ENCODE measurements at places on chromosomes 5 and 9.

- no peak for DNase-seq
Measured at GRCh38 chr5:179267071-179267670, 78.1 kb downstream of the ADAMTS2 start.

DNA sequence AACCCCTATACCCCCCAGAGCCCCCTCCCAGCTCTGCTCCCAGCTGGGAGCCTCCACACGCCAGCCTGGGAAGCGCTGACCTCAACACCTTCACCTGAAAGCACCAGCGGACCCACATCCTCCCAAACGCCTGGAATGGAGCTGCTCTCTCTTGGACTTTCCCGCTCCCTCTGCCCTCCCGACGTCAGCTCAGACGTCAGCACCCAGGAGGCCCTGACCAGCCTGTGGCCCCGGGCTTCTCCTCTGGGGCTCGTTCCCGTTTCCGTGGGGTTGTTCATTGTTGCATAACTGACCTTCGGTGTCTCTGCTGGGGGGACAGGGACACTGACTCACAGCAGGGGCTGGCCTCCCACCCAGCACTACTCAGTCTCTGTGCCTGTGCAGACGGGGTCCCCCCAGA lies 35.0 kb upstream of the SLC6A3 start:
- no peak for DNase-seq

DNA sequence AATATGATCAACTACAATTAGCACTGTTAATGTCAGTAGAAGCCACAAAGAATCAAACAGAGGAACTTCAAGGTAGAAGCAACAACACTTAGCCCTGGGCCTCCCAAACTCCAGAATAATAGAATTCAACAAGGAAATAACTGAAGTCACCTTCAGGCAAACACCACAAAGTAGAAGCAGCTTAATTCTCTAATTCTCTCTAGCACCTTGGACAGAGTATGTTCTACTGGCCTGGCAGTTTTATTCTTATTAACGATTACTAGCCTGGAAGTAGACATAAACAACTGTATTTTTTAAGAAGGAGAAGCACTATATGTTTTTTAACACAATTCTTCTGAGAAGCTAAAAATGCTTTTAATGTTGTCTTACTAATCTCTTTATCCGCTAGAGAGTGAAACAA lies 911.9 kb downstream of the DTWD2 start:
- no peak for DNase-seq

- DNase-seq, result no peak
Measured at GRCh38 chr9:81999806-82000205, 11.2 kb downstream of the SPATA31D1 start.

- no peak for DNase-seq
Measured at GRCh38 chr5:97131921-97132320, 10.5 kb downstream of the LIX1 start.

DNA sequence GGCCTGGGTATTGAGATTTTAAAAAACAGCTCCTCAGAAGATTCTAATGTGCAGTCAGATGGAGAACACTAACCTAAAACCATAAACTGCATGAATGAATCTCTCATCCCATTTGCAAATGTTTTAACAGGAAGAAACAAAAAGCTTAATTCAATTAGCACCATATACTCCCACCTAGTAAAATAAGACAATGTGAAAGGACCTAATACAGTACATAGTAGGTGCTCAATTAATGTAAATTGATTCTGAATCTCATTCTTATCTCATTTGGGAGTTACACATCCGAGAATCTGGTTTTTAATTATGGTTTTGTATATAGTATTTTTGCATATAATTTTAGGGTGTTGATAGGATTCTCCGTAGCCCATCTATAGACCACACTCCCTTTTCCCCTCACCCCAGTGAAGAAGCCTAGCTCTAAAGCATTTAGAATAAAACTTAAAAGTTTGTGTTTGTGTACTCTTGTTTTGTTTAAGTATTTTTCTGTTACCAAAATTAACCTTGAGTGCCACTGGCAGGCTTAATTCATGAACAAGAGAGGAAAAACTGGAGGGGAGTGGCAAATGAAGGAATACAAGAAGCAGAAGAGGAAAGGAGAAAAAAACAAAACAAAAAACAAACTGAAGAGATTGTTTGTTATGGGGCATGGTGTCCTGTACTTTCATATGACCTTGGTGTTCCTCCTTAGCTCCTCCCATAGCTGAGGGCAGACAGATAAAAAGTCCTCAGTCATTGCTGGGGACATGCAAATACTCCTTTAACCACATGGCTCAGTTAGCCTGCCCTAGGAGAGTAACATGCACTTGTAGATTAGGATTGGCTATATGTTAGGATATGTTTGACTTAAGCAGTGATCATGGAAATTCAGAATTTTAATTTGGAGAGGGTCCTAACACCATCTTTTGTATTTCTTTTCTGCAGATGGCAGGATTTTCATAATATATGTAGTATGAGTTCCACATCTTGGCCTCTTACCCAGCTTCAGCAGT lies 1.2 kb downstream of the RNF14 start:
- DNase-seq, result peak; percentile 21

DNA sequence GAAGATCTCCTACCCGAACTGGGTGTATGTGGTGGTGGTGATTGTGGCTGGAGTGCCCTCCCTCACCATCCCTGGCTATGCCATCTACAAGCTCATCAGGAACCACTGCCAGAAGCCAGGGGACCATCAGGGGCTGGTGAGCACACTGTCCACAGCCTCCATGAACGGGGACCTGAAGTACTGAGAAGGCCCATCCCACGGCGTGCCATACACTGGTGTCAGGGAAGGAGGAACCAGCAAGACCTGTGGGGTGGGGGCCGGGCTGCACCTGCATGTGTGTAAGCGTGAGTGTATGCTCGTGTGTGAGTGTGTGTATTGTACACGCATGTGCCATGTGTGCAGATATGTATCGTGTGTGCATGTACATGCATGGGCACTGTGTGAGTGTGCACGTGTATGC lies 3.5 kb upstream of the SLC6A18 start:
- no peak for DNase-seq

DNA sequence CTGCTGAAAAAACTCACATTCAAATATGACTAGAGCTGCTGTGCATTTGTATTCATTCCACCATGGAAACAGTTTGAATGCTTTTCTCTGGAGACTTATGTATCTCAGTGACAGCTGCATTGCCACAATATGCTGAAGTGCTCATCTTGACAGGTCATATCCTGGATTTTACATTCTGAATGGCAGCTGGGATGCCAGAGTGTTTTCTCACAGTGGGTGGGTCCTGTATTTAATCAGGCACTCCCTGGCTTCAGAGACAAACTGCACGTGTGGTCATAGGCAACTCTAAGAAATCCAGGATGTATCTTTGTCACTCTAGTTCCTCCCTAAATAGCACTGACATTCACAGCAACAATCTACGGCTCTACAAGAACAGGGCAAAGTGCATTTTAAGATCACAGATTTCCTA lies 75.6 kb downstream of the ST8SIA4 start:
- peak; percentile 15 for DNase-seq

DNA sequence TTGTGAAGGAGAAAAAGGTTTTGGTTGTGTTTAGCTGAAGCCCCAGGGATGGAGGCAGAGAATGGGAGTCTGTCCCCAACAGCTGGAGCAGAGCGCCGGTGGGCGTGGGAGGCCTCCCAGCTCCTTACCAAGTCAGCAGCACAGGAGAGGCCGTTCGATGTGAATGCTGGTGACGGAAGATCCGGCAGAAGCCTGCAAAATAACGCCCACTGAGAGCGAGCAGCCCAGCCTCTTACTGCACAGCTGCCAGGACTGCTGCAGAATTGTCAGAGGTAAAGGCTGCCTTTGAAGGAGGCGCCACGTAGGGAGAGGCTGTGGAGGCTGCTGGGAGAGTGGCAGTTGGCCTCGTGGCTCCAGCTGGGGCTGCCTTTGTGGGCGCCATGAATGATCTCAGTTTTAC lies 26.2 kb downstream of the ANGPTL2 start:
- DNase-seq, result no peak

DNA sequence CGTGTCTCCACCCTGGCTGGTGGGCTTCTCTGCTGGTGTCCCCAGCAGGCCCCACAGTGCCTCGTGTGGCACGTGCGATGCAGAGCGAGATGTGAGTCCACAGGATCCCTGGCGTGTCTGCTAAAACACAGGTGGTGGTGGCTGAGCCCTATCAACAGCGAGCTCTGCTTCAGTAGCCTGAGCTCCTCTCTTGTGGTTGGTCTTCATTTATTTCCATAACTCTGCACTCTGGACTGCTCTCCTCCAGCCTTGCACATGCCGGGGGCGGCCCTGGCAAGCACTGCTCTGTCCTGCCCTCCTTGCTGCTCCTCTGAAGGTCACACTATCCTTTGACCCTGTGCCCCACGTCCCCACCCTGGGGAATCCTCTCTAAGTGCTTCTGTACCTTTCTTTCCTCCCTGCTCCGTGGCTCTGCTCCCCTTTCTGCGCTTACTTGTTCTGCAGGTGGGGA lies 59.2 kb downstream of the NSUN2 start:
- no peak for DNase-seq

DNA sequence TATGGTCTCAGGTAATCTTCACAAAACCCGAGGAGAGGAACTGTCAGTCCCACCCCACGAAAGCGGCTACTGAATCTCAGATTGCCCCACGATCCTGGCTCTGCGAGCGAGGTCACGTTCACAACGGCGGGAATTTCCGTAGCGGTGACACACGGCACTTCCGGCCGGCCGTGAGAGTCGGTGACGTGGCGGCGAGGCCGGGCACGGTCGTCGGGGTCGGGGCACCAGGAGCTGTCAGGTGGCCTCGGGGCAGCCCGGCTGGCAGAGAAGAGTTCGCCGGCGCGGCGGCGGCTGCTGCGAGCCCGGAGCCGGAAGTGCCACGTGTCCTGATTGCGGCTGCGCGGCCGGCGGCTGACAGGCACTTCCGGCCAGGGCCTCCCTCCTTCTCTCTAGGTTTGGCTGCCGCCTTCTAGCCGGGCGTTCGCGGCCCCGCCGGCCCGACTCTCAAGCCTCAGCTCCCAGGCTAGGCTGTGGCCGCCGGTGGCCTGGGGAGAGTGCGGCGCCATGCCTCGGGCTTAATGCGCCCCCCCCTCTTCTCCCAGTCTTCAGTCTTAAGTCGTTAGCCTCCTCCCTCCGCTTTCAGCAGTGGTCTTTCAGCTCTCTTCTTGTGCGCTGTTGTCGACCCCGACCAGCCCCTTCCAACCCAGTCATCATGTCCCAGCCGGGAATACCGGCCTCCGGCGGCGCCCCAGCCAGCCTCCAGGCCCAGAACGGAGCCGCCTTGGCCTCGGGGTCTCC lies at the start of gene SEC24A:
TSS of gene SEC24A (plus strand) at position 361 of the 738 bp plus-strand sequence. CDS start at position 653, 292 bp downstream.
- DNase-seq, result peak; percentile 69

GRCh38 chr5:4553978-4554377 lies 586.2 kb upstream of the ADAMTS16 start:
- no peak for DNase-seq

- DNase-seq, result no peak
Measured at GRCh38 chr5:83441747-83442146, 29.8 kb upstream of the VCAN start.

GRCh38 chr9:130537346-130538050 lies 41.9 kb upstream of the FUBP3 start:
- no peak for DNase-seq

DNA sequence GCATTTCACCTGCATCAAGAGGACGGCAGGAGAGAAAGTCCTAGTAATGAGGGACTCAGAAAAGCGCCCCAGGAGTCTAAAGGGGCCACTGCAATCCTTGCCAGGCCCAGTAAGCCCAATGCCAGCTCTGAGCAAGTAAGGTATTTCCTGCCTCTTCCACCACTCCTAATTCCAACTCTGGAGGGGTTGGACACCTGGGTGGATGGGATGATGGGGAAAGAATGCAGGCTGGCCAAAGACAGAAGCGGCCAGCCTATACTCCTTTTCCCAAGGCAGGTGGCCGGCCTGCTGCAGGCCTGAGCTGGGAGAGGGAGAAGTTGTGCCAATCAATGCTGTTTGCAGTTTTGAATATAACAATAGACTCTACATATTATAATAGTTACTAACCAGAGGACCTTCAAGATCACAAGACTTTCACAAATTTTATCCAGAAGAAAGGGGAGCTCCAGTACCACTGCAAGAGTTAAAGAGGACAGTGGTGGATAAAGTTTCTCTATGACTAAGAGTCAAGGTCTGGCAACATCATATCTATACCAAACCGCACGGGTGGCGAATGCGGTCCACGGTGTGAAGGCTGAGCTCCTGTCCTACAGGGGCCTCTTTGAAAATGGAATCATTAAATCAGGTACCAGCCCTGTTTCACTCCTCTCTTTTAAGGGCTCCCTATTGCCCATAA lies 115.0 kb upstream of the TBC1D2 start:
- no peak for DNase-seq

DNA sequence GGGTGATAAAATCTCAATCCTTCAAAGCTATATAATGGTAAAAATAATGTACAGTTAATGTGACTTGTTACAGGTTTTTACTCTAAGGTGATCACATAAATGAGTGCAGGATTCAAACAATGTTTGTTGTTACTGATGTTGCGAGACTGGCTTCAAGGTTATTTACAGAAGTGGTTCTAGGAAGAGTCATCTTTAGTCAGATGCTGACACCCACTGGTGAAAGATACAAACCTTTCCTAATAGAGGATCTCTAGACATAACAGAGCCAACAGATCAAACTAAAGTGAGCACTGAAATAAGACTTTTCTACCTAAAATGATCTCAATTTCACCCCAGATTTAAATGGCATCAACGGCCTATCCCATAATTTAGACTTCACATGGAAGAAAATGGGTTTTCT lies 20.2 kb downstream of the ARSB start:
- DNase-seq, result peak; percentile 59

DNA sequence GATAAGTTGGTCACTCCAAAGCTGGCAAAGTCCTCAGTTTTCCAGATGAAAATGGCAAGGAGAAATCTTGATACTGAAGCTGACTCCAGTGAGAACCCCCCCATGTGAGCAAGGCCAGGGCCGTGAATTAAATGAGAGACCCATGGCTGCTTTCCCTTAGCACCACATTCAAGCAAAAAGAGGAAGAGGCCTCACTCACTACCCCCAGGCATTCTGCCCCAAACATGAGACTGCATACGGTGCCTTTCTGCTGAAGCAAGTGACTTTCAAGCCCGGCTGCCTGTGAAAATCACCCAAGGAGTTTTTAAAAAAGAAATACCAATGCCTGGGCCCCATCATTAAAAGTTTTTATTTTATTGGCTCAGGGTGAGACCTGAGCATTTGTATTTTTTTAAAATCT lies 66.9 kb downstream of the TMEM252 start:
- DNase-seq, result no peak

GRCh38 chr5:30693326-30693725 lies 500.2 kb upstream of the CDH6 start:
- DNase-seq, result no peak

GRCh38 chr9:95511952-95512708 lies 4.6 kb downstream of the PTCH1 start:
- DNase-seq, result no peak

GRCh38 chr5:41522193-41522786 lies 11.9 kb upstream of the PLCXD3 start:
- DNase-seq, result no peak

GRCh38 chr9:136363949-136364748 lies 605 bp upstream of the DNLZ start:
- no peak for DNase-seq

DNA sequence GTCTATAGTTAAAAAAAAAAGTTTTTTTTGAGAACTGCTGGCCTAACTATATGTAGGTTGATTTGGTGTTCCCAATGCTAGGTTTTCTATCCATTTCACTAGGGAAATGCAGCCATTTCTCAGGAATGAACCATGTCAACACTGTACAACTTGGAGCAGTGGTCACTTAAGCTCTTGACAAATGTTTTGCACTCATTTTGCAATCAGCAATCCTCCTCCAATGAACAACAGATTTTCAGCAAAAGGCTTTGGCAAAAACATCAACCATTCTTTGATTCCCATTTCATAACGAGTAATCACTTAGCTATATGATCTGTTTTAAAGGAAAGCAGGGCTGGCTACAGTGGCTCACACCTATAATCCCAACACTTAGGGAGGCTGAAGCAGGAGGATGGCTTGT lies 17.9 kb downstream of the STRBP start:
- no peak for DNase-seq

- no peak for DNase-seq
Measured at GRCh38 chr5:145473042-145473642, 362.0 kb downstream of the PRELID2 start.
